ENCODE measurements at places on chromosomes 2 and 18.

DNA sequence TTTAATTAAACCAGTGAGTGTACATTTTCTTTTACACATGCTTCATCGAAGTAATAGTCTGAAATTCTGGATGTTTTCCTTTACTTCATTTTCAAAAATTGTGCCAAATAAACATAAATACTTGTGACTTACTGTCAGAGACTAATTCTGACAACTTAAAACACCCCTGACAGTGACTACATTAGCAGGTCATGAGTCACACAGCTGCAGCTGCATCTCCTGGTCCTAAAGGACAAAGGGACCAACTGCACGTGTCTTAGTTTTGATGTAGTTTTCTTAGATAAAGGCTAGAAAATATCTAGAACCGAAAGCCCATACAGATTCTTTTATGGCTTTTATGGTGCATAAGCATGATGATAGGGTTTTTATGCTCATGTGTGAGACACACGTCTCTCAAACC lies 29.6 kb upstream of the DSC3 start:
- DNase-seq, result no peak

GRCh38 chr2:1590596-1591460 lies 153.5 kb downstream of the PXDN start:
- DNase-seq, result no peak

GRCh38 chr2:46574457-46575355 lies 95.3 kb downstream of the TMEM247 start:
- DNase-seq, result peak; percentile 27

- DNase-seq, result no peak
These were observed 142.6 kb downstream of the RTP5 start for GRCh38 chr2:242011991-242012764.

GRCh38 chr18:25334588-25334987 lies 17.4 kb downstream of the ZNF521 start:
- DNase-seq, result no peak

- DNase-seq, result no peak
These were observed 29.2 kb upstream of the TNP1 start for GRCh38 chr2:216888887-216889622.

DNA sequence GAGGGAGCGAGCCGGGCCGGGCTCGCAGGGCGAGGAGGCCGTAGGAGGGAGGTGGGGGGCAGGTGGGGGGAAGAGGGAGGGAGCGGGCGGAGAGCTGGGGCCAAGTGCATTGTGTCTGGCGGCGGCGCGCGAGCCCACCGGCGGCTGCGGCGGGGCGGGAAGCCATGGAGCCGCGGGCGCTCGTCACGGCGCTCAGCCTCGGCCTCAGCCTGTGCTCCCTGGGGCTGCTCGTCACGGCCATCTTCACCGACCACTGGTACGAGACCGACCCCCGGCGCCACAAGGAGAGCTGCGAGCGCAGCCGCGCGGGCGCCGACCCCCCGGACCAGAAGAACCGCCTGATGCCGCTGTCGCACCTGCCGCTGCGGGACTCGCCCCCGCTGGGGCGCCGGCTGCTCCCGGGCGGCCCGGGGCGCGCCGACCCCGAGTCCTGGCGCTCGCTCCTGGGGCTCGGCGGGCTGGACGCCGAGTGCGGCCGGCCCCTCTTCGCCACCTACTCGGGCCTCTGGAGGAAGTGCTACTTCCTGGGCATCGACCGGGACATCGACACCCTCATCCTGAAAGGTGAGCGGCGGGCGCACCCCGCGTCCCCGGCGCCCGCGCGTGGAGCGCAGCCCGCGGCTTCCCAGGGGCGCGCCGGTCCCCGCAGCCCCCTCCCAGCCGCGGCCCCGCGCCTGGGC lies at the start of gene TMEM178A:
TSS of gene TMEM178A (plus strand) at position 107 of the 680 bp plus-strand sequence. CDS start at position 165, 58 bp downstream.
- DNase-seq, result no peak

DNA sequence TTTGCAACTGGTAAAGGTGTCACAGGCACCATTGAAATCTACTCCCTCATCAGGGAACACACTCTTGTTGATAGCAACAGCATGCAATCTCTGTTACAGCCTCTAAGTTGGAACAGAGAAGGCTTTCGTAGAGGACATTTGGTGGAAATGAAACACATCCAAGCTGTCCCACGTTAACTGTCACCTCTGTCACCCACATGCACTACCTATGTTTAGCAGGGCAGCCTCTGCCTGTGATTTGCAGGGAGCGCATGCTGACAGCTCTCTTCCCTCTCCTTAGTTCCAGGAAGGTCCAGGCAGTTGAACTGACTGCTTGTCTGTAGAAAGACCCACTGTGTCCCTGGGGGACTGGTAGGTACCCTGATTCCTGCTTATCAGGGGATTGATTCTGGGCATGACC lies 306.8 kb downstream of the GBX2 start:
- DNase-seq, result no peak
